NCI-H2029 treated with DMSO at 0.1 percent for 48 hours (cell line): ENCODE measurements at places on chromosomes 16 and 17.

GRCh38 chr16:53534206-53534605 lies 31.2 kb upstream of the AKTIP start:
- no peak for DNase-seq

DNA sequence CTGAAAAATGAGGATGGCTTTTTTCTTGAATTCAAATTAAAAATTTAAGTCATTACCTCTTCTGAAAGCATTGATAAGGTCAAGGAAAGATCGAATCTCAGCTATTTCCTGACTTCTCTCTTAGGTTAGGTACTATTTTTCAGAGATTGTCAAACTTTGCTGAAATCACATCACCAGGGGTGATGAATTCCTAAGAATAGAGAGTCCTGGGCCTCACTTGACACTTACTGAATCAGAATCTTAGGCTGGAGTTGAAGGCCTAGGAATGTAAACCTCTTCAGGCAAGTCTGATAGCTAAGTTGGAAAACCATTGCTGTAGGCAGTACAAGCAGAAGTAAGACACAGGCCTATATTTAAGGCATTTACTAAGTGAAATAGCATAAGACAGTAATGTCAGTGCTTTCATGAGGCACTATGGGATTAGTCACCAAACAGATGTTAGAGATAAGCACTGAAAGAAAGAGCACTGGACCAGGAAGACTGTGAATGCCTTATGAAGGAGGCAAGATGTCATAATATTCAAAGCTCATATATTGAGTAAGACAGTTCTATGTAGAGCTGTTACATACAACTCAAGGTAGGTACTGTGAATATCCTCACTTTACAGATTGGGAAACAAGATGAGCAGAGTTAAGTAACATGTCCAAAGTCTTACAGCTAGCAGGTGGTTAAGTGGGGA lies 21.5 kb downstream of the DCAF7 start:
- no peak for DNase-seq

DNA sequence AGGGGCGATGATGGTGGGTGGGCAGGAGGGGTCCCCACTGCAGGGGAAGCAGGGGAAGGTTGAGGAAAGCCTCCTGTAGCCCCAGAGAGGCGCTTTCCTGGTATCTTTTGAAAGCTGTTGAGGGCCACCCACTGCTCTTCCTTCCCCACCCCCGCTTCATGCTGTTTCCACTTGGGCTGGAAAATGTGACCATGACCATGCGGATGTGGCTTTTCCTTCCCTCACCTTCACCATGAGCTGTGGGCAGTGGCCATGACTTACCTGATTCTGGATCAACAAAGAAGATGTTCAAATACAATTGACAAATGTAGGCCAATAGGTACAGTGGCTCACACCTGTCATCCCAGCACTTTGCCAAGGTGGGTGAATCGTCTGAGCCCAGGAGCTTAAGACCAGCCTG lies 13.8 kb downstream of the MVP start:
- DNase-seq: no peak

GRCh38 chr17:39077866-39078265 lies 73.6 kb downstream of the PLXDC1 start:
- DNase-seq: no peak

DNA sequence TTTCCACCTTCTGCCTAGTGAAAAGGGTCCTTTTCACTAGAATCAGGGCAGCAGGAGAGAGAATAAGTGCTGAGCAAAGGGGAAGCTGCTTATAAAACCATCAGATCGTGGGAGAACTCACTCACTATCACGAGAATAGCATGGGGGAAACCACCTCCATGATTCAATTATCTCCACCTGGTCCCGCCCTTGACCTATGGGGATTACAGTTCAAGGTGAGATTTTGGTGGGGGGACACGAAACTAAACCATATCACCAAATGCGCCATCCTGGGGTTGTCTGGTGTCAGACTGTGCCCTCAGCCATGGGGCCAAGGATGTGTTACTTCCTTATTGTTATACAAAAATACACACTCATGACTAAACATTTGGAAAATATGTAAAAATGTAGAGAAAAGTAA lies 10.4 kb upstream of the KATNB1 start:
- no peak for DNase-seq

DNA sequence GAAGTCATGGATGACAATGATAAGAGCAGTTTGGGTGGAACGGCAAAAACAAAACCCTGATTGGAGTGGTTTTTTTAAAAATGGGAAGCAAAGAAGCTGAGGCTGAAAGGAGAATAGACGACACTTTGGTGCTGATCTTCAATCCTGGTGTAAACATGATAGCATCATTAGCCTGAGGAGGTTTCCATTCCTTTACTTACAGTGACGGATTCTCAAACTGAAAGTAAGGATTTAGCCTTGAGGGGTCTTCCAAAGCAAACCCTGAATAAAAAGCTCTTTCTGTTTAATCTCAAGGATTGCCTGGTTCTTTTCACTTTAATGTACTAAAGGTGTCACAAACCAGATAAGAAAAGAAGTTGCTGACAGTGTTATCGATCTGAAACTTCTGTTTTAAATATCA lies 69.3 kb downstream of the KCNJ2 start:
- no peak for DNase-seq

- no peak for DNase-seq
Measured at GRCh38 chr17:49187301-49187700, 23.1 kb downstream of the GNGT2 start.

DNA sequence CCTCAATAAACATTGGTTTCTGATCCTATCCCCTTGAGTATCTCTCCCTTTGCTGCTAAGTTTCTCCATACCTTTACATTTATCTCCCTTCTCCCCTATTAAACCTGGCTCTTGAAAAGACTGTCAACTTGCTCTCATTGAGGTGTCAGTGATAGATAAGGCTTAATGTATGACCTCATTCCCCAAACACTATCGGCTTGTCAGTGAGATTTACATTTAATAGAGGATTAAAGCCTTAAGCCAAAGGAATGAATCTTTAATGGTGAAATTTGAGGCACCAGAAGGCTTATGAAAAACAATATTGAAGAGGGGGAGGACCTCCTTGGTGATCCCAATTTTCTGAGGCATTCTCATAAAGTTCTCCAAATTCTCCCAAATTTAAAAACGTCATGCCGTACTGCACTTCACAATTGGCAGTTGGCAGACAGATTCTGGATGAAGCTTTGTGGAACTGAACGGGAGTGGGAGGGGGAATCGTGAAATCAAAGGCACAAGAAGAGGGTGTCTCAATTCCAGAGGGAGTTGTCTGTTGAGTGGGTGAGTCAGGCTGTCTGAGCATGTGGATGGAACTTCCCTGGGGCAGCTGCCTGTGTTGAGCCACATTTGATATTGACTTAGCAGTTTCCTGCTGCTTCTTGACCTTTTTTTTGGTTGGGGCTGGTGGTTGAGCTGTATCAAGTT lies 478.8 kb downstream of the NPIPA7 start:
- DNase-seq: peak; percentile 63

DNA sequence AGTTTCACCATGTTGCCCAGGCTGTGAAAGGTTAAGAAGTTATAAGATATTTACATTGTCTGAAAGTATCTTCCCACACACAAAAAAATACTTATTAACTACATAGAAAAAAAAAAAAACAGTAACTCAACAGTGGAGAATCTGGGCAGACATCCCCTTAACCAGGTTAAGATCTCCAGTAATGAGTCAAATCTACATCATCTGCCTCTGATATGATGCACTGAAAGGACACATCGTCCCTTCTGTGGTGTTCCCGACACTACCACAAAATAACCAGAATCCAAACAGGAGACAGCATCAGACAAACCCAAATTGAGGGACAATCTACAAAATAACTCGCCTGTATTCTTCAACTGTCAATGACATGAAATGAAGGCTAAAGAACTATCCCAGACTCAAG lies 40.0 kb downstream of the CMTM4 start:
- no peak for DNase-seq

DNA sequence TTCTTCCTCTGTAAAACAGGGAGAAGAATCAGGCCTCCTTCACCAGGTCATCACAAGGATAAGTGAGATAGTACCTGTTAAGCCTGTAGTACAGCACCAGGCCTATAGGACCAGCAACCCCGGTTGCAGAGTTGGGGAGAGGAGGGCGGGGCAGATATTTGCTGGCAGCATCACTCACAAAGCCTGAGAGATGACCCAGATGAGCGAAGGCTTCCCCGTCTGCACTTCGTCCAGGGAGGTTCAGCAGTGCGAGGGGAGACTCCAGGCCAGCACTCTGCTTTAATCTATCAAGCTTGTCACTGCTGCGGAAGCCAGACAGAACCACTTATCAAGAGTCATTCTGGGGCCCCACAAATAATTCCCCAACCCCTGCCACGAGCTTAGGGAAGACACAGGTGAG lies 15.8 kb upstream of the RBBP6 start:
- DNase-seq: no peak

DNA sequence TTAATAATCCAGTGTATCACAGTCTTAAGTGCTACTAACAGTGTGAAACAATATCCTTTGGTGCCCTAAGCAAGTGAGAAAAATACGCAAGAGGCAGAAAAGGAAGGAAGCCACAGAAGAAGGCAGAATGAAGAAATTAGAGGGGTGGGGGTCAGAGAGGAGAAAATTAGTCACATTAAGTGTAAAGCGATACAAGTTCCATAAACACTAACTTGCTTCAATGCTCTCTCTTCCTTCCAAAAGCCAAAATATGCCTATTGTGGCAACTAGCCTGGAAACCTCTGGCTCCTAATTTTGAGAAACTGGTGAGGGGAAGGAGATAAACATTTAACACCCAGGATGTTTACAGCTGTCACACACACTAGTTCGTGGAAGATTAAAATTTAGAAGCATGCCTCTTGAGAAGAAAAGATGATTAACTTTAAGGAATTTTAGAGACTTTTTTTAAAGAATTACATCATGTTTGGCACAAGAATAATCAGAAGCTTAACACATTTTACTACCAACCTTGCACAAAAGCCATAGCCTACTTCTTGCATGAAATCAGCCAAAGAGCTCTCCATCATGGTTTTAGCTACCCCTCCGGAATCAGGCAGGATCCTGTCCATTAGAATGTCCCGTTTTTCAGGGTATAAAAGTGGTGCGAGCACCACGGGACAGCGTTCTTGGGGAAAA lies 44.7 kb downstream of the CNOT1 start:
- DNase-seq: no peak

DNA sequence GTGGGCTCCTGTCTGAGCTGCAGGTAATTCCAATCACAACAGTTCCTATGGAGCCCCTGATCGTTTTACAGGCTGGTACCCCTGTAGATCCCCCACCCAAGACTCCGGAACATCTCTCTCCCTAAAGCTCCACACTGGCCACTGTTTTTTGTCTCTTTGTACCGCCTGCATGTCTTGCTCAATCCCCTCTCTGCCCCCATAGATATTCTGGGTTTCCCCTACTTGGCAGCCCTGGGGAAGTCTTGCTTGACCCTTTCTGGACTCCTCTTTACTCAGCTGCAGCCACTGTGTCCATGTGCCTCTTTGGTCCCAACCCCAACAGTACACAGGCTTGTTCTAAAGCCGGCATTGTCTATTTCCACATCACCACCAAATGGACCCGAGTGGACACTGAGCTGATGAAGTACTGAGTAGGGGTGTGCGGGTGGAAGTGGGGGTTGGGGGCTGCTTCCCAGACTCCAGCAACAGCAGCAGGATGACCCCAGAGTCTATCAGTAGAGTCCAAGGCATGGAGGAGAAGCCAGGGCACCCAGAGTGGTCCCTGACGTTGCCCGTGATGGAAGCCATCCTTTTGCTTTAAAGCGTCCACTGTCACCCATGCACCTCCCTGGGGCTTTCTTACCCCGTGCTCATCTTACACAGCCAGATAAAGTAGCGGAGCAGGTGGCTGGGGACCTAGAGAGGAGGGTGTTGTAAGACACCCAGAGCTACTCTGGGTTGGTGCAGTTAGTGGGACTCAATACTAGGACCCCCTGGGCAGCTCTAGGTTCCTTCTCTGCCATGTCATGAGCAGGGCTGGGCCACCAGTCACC lies 6.4 kb downstream of the CD300LB start:
- DNase-seq: no peak
